ENCODE measurements at places on chromosomes 7 and 10.

- no peak for DNase-seq
Observed at GRCh38 chr7:139982927-139983920, 79.5 kb downstream of the PARP12 start.

- DNase-seq: no peak
Observed at GRCh38 chr7:155490697-155491628, 33.0 kb downstream of the EN2 start.

GRCh38 chr7:25624051-25624450, 395.8 kb upstream of the NPVF start:
- no peak for DNase-seq

DNA sequence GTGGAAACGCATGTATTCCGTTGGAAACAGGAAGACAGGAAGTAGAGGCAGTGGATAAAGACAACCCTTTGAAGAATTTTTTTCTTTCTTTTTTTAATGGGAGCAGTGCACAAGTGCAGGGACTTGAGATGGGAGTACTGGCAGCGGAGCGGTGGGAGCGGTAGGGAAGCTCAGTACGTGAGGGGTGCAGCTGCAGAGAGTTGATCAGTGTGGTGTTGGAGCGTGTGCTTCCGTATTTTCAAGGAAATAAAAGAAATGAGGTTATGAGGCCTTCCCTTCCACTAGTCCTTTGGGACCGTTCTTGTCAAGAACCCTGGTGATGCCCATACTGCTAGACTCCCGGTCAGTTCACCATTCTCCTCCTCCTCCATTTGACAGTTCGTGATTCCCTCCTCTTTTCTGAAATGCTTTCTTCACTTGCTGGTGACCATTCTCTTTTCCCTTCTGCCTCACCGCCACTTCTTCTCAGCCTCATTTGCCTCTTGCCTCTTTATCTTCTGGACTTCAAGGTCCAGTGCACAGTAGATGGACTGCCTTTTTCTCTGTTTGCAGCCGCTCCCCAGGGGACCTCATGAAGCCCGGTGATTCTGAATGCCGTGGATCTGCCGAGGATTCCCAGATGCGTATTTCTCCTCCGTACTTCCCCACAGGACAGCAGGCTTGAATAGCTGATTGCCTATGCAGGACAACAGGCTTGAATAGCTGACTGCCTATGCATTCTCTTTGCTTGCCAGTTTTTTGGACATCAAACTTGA, 39.1 kb upstream of the TMEM236 start:
- DNase-seq: no peak

GRCh38 chr10:97199152-97199551, 13.4 kb upstream of the SLIT1 start:
- no peak for DNase-seq

DNA sequence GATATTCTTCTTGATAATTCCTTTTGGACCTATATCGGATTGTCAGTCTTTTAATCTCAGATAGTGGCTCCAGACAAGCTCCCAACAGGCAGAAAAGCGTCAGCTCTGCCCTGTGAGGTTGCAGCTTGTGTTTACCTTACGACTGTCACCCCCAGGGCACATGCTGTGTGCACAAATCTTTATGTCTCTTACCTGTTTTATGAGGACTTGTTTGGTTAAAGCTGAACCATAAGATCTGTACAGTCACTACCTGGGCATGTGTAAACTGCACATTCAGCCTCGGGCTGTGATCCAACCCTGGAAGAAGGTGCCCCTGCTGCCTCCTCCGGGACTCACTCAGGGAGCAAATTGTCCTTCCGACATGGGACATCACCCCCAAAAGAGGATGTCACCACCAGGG, 119.8 kb downstream of the GALNT17 start:
- DNase-seq: no peak

GRCh38 chr10:112842832-112843360, 107.2 kb upstream of the TCF7L2 start:
- no peak for DNase-seq

Data from stimulated activated CD8-positive, alpha-beta memory T cell treated with anti-CD3 and anti-CD28 coated beads, Interleukin-7, amount 100 ng/mL, for 48 hours (primary cell).